ENCODE measurements at places on chromosomes 7 and 10. TPM values are rescaled to one million over a fixed set of nuclear protein-coding genes. Genes with fewer than 3 reads are reported as not detected.

The MKLN1 gene
- total RNA-seq, result 45.0 TPM

The PAX4 gene
- total RNA-seq, result not detected

The RASA4 gene
- total RNA-seq, result 12.9 TPM

The BAMBI gene
- total RNA-seq, result 25.4 TPM

The GARIN1A gene
- 1.9 TPM for total RNA-seq

The VWDE gene
- 0.07 TPM for total RNA-seq

DNA sequence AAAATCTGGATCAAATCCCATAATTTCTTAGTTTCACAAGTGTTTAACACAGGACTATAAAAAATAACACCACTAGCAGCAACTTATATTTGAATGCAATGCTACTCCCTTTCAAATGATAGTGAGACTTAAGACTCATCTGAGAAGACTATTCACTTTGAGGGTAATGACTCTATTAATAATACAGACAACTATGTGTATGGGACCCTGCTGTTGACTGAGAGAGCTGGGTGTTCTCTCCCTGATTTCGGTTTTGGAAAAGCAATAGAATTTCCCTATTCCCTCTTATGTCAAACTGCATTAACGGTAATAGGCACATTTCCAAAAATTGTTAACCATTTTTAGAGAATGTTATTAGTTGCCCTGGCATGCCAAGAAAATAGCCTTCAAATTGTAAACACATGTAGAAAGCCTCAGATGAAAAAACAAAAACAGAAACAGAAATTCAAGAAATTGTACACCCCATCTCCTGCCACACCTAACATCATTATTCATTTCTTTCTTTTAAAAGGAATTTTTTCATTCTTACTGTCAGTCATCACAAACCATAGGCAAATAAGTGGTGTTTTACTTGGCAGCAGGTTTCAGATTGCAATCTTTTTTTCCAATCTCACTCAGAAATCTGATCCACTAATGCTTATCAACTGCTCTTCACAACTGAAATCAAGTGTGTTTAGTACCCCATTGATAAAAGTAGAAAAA is 153.7 kb downstream of the TFPI2 start:
- no peak for DNase-seq

DNA sequence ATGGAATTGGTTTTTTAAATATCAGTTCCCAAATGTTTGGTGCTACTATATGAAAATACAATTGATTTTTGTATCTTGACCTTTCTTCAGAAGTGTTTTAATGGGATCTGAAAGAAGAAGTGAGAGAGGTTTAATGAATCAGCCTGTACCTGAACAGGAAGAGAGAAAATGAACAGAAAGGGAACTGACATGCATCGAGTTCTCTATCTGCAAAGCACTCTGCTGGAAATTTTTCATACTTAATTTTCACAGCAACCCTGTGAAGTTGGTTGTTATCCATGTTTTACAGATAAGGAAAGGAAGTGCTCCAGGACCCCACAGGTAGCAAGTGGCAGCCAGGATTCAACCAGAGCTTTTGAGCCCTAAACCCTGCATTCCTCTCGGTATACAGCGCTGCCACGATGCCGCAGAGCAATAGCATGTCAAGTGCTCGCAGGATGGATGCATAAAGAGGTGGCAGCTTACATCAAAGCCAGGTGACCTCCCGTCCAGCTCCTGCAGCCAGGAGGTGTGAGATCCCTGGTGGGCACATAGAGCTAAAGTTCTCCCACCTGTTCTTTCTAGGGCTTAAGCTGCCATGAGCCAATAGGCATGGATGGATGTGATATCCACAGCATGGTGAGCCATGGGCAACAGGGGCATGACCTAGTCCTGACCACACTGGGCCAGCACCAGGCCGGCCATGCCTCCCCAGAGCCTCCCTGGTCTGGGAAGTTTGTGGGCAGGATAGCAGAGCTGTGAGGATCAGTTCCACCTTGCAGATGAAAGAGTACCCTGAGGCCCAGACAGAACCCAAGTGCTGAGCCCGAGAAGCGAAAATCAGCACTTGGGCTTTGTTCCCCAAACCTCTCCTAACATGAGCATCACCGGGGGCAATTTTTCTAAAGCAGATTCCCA is 57.2 kb downstream of the CALML3 start:
- DNase-seq, result no peak

DNA sequence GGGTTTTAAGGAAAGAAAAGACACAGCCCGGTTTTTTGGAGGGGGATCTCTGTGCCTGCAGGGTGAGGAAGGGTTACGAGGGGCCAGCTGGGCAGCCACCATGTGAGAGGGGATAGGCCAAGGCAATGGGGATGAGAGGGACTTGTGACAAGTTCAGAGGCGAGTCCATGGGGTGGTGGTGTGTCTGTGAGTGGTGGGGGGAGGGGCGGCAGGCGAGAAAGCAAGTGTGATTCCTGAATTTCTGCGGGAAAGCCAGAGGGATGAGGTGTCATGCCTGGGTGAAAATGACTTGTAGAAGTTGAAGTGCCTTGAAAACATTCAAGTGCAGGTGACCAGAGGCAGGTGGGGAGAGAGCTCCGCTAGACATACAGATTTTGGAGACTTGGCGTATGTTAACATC is 61.0 kb upstream of the RNF32 start:
- no peak for DNase-seq

DNA sequence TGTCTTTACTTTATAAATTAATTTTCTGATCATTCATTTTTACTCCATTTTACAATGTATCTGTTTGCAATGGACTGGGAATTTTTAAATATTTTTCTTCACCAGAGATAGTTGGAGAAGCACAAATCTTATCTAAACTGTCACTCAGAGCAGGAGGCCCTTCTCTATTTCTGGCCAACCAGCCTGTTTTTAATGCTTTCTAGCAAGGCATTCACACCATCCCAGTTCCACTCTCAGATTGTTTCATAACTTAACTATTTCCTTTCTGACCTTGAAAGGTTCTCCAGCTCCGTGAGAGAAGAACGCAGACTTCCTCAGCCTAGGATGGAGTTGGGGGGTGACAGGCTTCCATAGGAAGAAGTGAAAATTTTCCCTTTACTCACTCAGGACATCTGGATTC is 155.8 kb downstream of the SKIDA1 start:
- DNase-seq, result no peak

DNA sequence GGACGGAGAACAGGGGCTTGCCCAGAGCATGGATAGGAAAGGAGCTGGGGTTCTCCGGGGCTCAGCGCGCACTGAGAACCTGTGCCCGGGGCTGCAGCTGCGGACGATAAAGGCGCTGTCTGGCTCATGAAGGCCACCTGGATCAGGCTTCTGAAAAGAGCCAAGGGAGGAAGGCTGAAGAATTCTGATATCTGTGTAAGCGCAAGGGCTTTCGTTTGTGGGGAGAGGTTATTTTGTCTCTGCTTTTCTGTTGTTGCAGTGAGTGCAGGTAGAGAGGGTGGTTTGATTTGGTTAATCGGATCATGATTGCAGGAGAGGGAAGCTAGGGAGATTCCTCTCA is 250.5 kb downstream of the NSUN6 start:
- no peak for DNase-seq

GRCh38 chr7:153390955-153391354 is 631.4 kb downstream of the ACTR3B start:
- no peak for DNase-seq

DNA sequence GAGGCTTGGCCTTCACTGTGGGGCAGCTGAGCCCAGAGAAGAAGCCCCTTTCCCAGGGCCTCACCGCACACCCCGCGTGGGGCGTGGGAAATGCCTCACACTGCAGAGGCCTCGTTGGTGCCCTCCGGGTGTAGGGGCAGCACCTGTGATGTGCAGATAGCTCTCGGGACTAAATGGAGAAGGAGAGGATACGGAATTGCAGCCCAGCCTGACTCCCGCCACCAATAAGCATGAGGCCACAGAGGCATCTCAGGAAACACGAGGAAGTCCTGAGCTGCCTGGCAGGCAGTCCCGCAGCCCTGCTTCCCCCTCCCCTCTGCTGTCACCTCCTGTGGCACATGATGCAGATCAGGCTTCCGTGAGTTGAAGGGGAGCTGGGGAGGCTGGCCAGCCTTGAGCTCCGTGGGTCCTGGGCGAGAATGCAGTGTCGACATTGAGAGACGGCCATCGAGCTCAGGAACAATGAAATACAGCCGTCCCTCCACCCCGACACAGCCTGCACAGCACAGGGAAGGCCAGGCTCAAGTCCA is 59.6 kb upstream of the PPP2R2D start:
- DNase-seq, result no peak

GRCh38 chr7:48782511-48782910 is 141.8 kb upstream of the CDC14C start:
- DNase-seq, result no peak

GRCh38 chr10:13056456-13057077 is 43.4 kb upstream of the OPTN start:
- DNase-seq, result no peak

DNA sequence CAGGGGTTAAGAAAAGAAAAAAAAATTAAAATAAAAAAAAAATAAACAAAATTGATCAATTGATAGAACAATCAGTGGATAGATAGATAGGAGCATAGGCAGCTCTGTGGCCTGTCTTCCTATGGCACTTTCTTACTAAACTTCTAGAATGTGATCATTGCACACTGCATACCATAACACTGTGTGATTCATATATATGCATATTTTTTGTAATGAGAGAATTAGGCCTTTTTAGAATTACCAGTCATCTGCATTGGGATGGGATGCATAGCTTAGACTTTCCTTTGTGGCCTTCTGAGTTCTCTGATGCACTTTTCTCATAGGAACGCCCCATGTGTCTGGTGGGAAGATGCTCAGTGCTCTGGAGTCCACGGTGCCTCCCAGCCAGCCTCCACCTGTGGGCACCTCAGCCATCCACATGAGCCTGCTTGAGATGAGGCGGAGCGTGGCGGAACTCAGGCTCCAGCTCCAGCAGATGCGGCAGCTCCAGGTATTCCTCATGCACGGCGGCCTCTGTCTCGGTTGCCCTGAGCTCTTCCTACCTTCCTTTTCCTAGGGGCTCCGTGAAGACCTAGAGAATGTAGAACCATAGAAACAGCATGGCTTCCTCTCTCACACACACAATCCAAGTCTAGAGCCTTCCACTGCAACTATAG is 222.5 kb downstream of the ARHGAP21 start:
- DNase-seq, result no peak

DNA sequence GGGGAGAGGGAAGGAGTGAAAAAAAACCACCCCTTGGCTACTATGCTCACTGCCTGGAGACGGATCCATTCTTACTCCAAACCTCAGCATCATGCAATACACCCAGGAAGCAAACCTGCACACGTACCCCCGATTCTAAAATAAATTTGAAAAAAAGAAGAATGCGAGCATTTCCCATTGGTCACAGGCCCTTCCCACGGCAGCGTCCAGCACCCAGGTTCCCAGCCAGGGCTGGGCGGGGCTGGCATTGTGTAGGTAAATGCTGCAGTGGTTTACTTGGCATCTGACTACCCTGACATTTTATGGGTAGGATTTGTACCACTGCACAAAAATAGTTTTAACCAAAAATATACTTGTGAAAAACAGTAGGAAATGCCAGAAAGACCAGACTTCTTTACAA is 418.9 kb downstream of the DNAJB6 start:
- no peak for DNase-seq

- peak; percentile 12 for DNase-seq
Measured at GRCh38 chr10:7409045-7409731, 1.6 kb downstream of the SFMBT2 start.

DNA sequence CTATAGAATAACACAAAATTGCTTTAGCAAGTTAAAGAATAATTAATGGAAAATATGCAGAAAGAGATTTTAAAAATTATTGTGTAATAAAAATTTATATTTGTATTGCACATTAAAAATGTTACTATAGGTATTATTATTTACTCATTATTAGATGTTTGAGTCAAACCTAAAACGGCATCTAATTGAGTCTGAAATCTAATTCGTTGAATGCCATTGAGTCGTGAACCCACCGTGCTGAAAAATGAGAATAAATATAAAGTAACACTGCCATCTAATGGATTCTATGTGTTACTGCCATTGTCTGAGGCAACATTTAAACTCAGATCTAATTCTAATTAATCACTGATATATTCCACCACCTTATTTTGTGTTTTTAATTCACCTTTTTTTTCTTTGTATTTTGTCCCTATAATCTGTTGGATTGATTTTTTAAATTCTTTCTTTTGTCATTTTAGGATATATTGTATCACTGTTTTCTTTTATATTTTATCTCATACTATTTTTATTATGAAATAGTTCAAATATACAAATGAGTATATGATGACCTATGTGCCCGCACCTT is 62.2 kb downstream of the SAMD9 start:
- no peak for DNase-seq

DNA sequence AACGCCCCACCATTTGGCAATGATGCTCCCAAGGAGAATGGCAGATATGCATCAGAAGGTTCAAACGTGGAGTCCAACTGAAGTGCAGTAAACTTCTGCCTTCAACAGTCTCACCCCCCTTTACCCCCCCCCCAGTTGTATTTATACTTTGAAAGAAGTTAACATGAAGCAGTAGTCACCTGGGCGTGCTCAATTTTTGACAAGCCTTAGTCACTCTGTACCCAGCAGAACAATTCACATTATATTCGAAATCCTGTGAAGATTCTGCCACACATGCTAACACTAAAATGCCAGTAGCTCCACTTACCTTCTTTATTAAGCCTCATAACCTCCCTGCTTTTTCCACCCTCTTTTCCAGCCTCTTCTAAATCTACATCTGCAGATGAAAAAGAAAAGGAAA is 894 bp downstream of the ATXN7L1 start:
- DNase-seq, result no peak

- DNase-seq, result peak; percentile 44
Measured at GRCh38 chr7:12771378-12771877, 84.0 kb downstream of the ARL4A start.

DNA sequence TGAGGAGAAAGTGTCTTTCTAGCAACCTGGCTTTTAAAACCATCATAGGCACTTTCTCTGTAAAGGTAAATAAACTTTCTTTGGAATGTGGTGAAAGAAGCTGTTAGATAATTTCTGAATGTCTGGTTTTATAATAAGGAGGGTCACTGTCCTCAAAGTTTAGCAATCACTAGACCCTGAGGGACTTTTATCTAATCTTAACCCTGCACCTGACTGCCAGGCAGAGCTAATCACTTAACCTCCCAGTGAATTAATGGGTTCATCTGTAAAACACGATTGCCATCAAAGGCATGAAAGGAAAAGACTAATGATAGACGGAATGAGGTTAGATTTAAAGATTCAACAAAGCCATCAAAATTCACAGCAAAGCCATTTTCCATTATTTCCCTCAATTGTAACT is 553.8 kb downstream of the GRM8 start:
- DNase-seq, result no peak

GRCh38 chr10:13000431-13000830 is 1.1 kb downstream of the CCDC3 start:
- no peak for DNase-seq

- DNase-seq, result no peak
Measured at GRCh38 chr7:41809529-41809939, 106.6 kb upstream of the INHBA start.
